Activated naive CD4-positive, alpha-beta T cell treated with anti-CD3 and anti-CD28 coated beads, Interleukin-2, amount 50 U/mL, for 16 hours (primary cell): ENCODE measurements at places on chromosomes 5 and 9.

GRCh38 chr5:10124287-10124686 is 125.4 kb downstream of the ATPSCKMT start:
- no peak for DNase-seq

GRCh38 chr9:515665-516064 is 301.0 kb downstream of the DOCK8 start:
- DNase-seq, result no peak

- DNase-seq, result no peak
These were observed 218.7 kb upstream of the EFNA5 start for GRCh38 chr5:107889387-107889786.

- no peak for DNase-seq
These were observed 119.7 kb downstream of the CHSY3 start for GRCh38 chr5:130024006-130024405.

DNA sequence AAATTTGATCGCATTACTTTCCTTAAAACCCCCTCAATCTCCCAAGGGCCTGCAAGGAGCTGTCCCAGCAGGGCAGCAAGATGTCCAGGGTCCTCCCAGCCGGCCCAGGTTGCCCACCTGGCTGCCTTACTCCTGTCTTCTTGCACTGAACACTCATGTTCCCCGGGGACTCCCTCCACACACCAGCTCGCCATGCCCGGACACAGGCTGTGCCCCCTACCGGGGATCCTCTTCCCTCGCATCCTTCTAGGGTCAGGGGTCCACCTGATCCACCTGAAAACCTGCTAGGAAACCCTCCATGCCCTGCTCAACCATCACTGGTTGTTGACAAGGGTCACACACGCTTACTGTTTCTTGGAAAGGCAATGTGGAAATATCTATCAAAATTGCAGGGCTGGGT is 172.0 kb upstream of the MSX2 start:
- no peak for DNase-seq

- no peak for DNase-seq
These were observed 1728.3 kb upstream of the CDH9 start for GRCh38 chr5:28766565-28767158.

DNA sequence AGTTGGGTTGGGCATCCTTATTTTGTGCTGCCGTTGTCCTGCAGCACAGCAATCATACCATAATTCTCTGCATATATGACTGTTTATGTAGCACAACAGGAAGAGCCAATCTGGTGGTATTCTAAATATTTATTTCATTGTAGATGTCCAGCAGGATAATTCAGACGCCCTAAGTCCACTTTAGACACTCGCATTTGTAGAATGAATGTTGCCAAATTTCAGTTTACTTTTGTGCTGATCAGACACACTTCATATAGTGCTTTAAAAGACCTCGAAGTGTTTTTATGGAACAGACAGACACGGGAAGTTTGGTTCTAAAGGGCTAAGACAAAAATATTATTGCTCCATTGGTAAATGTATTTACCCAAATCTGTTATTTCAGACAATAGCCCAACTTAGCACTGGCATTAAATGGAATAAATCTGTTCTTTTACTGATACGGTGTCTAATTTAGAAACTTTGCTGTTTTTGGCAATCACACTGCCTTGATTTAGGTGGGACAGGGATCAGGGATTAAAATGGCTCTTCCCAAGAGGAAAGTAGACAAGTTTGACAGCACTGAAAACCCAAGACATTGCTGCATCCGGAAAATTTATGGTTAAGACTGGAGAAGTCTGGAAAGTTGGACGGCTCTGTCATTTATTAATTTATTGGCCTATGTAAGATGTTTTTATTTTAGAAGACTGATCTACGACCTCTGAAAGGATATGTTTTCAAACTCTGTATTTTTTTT is 35.3 kb downstream of the PRDM6 start:
- DNase-seq, result no peak

DNA sequence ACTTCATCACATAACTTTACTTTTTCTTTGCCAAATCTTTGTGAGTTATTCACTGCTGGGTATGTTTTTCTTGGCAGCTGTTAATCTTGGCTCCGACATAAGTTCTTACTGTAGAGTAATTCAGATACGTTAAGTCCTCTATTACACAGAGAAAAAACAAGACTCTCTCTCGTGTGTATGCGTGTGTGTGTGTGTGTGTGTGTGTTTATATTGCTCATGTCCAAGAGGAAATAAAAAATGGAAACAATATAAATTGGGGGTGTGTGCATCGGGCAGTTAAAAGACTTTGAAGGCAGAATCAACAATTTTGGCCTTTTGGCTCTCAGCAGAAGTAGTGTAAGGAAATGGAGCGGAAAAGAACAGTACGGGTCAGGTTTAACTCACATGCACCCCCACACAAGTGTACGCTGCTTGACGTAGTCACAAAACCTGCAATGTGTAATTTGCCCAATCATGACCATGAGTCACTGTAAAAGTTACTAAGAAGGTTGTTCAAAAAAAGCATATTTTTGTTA is 67.2 kb upstream of the IFNE start:
- DNase-seq, result no peak

- no peak for DNase-seq
These were observed 398.1 kb downstream of the MAN2A1 start for GRCh38 chr5:110087829-110088228.

- DNase-seq, result no peak
These were observed 24.5 kb upstream of the APC start for GRCh38 chr5:112713206-112713605.

- no peak for DNase-seq
These were observed 46.6 kb downstream of the TMEM252 start for GRCh38 chr9:68493958-68494577.

- no peak for DNase-seq
These were observed 25.9 kb downstream of the SPARC start for GRCh38 chr5:151660616-151661495.

DNA sequence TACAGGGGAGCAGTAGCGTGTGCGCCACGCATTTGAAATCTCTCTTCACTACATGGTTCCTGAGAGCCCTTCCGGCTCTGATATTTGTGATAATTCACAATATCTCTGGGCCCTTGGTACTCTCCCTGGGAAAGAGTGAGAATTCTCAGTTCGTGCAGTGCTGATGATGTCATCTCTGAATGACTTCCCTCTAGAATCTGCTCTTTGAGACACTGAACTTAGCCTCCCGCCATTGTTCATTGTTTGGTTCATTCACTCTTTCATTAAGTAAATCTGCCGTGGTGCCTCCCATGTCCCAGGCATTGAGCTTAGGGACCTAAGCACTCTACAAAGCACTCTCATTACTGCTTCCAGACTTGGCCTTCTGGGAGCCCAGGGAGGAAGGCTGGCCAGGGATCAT is 94.0 kb downstream of the PPARGC1B start:
- no peak for DNase-seq

- no peak for DNase-seq
These were observed 129.4 kb downstream of the NUDT12 start for GRCh38 chr5:103433211-103433610.

DNA sequence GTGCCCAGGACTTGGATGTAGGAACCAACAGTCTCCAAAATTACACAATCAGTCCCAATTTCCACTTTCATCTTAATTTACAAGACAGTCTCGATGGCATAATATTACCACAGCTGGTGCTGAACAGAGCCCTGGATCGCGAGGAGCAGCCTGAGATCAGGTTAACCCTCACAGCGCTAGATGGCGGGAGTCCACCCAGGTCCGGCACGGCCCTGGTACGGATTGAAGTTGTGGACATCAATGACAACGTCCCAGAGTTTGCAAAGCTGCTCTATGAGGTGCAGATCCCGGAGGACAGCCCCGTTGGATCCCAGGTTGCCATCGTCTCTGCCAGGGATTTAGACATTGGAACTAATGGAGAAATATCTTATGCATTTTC is 837 bp downstream of the PCDHB2 start:
- no peak for DNase-seq

- peak; percentile 49 for DNase-seq
These were observed at the start of gene MARVELD2 for GRCh38 chr5:69414885-69415583. Gene MARVELD2, plus strand, starts transcription at chr5:69415116. Its CDS starts 4,270 bp downstream, at chr5:69419386.

DNA sequence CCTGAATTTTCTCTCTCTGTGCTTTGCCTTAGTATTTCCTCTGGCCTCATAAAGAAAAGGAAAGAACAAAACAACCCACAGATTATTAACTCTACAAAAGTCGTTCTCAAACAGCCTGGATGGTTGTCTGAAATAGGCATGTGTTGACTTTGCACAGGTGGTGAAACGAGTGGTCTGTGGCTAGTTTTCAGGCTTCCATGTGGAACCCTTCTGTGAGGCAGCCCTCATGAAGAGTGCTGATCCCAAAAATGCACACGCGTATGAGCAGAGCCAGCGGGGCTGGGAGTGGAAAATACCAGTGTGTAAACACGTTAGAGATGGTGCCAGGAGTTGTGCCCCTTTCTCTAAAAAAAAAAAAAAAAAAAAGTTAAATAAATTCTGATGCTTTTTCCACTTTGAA is 4.9 kb upstream of the PSAT1 start:
- DNase-seq, result no peak

GRCh38 chr9:89766991-89767390 is 162.2 kb downstream of the GADD45G start:
- no peak for DNase-seq

- no peak for DNase-seq
These were observed 40.9 kb upstream of the TNC start for GRCh38 chr9:115158661-115159481.

GRCh38 chr9:137643921-137644320 is 25.1 kb downstream of the EHMT1 start:
- DNase-seq, result no peak

DNA sequence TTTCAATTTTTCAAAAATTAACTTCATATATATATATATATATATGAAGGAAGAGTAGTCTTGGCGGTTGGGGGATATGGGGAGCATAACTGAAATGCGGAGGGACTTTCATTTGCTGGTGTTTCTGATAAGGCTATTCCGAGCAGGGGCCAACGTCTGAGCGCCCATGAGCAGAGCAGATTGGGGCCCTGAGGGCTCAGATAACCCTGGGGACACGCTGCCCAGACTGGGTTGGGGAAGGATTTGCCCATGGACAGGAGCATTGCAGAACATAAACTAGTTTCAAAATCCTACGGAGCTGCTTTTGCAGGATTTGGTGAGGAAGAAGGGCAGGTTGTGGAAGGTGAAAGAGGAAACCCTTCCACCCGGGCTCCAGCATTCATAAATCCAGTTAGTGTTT is 240.2 kb downstream of the IRX1 start:
- DNase-seq, result no peak

DNA sequence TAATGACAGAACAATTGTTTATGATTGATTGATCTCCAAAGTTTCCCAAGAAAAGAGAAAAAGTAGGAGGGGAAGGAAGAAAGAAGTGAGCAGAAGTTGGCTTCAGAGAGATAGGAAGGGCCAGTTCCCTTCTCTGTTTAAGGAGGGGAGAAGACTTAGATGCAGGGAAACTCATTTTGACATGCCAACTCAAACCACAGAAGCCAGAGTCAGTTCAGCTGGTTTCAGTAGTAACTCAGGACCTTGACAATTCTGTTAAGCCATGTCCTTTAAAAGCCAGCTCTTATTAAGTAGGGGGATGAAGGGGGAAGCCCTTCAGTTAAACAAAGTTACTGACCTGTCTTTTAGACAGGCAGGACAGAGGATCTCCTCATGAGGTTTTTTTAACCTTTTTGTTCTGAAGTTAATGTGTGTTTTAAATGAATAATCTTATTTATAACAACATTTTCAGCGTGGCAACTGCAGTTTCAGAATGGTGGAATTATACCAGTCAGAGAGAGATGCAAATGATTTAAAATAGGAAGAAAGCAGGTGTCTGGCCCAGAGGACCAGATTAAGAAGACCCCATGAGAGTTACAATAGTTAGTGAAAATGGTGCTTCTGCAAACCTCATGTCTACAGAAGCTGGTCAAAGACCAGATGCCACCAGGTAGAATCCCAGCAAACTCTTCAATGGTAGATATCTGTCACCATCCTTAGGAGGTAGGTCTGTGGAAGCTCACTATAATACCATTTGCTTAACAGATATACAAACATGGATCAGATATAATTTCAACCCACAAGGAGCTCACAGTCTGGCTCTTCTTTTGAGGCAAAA is 29.3 kb upstream of the ABL1 start:
- no peak for DNase-seq

DNA sequence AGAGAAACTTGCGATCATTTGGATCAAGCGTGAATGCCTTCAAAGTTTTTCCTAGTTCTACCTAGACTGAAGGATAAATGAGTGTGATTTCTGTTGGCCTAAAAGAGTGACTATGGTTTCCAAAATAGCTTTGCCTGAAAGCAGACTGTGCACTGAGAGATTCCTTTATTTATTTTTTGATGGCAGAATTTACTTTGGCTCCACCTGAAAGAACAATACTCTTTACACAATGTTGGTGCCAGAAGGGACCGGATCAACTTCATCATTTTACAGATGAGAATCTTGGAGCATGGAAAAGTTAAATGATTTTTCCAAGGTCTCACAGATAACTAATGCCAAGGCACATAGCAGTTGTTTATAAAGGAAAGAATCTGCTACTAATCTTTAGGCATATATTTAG is 199.6 kb downstream of the KCTD16 start:
- DNase-seq, result no peak

- no peak for DNase-seq
These were observed 318.3 kb upstream of the IRX4 start for GRCh38 chr5:2201011-2201410.

GRCh38 chr5:347712-348284 is 26.3 kb downstream of the AHRR start:
- no peak for DNase-seq

GRCh38 chr5:72185496-72186329 is 78.4 kb downstream of the MAP1B start:
- no peak for DNase-seq
